ENCODE measurements at places on chromosomes 4 and X. TPM values are rescaled to one million over a fixed set of nuclear protein-coding genes. Genes with fewer than 3 reads are reported as not detected.

RASGEF1B gene
- 22.1 TPM for polyA plus RNA-seq

MAGEB2 gene
- not detected for polyA plus RNA-seq

IL9R gene
- polyA plus RNA-seq: 0.26 TPM

SPP1 gene
- 1.6 TPM for polyA plus RNA-seq

NDNF gene
- 0.29 TPM for polyA plus RNA-seq

NOA1 gene
- polyA plus RNA-seq: 3.4 TPM

LRIT3 gene
- 0.11 TPM for polyA plus RNA-seq

ATP6AP1 gene
- polyA plus RNA-seq: 40.3 TPM

LRCH2 gene
- 0.45 TPM for polyA plus RNA-seq

LDOC1 gene
- 19.1 TPM for polyA plus RNA-seq

TLR1 gene
- 1.2 TPM for polyA plus RNA-seq

CD99L2 gene
- polyA plus RNA-seq: 4.8 TPM

PHOX2B gene
- polyA plus RNA-seq: not detected

RTL5 gene
- polyA plus RNA-seq: 1.2 TPM

PAGE2B gene
- 0.49 TPM for polyA plus RNA-seq

CPZ gene
- polyA plus RNA-seq: 7.2 TPM

UNC5C gene
- polyA plus RNA-seq: 0.04 TPM

JCHAIN gene
- polyA plus RNA-seq: 4.2 TPM

PROM1 gene
- 0.47 TPM for polyA plus RNA-seq

ATXN3L gene
- not detected for polyA plus RNA-seq

ZNF41 gene
- 2.3 TPM for polyA plus RNA-seq

CT45A2 gene
- not detected for polyA plus RNA-seq

STK32B gene
- polyA plus RNA-seq: 0.22 TPM
